Stimulated activated CD4-positive, alpha-beta T cell treated with anti-CD3 and anti-CD28 coated beads, Interleukin-1b, Interleukin-23, amount 100 ng/mL, for 1 hour (primary cell): ENCODE measurements at places on chromosomes 1 and 21.
A peak's percentile ranks its signal among the peaks of the same experiment; 100 is the strongest.

GRCh38 chr1:219797009-219797408, 131.3 kb downstream of the SLC30A10 start:
- no peak for DNase-seq

- no peak for DNase-seq
Observed at GRCh38 chr1:200901796-200902444, 7.2 kb downstream of the INAVA start.

- DNase-seq = no peak
Observed at GRCh38 chr1:4975856-4976255, 321.4 kb downstream of the AJAP1 start.

DNA sequence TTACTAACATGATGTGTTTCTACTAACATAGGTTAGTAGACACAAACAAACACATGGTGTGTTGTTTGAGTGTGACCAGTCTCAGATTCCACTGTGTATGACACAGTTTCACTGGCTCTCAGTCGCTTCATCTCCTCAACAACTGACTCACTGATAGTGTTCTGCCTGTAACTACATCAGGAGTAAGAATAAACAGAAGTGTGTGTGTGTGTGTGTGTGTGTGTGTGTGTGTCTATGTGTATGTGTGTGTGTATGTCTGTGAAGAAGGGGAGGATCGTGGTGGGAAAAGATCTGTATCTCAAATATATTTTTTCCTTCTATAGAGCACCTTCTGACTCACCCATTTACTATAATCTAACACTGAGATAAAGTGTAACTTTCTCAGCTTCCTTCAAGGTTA, 391.0 kb downstream of the PTPRC start:
- no peak for DNase-seq

GRCh38 chr1:7110321-7110720, 325.1 kb downstream of the CAMTA1 start:
- DNase-seq = no peak

DNA sequence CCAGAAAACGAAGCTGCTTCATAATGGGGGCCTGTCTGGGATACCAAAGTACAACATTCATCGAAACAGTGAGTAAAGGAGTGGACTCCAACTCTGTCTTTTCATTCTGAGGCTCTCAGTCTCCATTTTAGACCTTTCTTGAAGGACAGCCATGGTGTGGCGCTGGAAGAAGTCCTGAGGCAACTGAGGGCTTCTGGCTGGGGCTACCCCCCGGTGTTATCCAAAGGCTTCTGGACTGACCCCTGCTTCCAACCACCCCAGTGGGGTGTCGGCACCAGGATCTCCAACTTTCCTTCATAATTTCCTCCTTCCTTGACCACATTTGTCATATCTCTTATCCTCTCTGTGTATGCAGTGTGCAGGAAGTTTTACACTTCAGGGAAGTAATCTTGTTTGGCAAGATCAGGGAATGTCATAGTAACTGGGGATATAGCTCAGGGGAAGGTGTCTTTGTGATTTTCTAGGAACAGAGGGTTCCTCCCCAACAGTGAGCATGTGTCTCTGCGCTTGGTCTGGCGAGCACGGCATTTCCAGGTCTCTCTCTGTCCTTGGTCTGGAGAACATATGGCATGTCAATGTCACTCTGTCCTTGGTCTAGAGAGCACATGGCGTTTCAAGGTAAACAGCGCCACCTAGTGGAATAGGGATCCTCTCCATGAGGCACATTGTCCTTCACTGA, 19.4 kb upstream of the BSDC1 start:
- peak; percentile 64 for DNase-seq

DNA sequence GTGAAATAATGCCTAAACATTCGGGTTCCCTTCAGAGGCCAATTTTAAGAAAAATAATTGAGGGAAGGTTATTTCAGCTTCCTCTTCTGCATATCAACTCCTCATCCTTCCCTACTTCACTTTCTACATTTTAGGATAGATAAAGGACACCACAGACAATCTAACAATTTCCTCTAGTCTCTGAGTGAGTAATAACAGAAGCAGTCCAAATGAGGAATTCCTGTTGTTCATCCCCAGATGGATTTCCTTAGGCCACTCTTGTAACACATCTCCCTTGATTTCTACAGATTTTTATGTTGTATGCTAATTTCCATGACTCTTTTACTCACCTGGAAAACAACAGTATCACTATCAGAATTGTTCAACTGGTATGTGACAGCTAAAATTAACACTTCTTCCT, 87.7 kb upstream of the LYPLAL1 start:
- no peak for DNase-seq

- no peak for DNase-seq
Observed at GRCh38 chr1:111656086-111657017, 36.8 kb downstream of the RAP1A start.

DNA sequence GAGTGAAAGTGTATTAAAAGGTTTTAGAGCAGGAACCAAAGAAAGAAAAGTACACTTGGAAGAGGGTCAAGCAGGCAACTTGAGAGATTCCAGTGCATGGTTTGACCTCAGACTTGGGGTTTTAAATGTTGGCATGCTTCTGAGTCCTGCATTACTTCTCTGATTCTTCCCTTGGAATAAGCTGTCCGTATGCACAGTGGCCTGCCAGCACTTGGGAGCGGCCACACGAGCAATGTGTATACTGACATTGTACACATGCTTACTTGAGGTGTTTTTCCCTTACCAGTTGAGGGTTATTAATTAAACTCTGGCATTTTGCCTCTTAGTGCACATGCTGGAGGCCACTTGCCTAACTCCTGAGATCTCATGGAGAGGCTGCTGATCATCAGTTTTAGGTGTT, 786.6 kb upstream of the RGS18 start:
- DNase-seq = no peak

DNA sequence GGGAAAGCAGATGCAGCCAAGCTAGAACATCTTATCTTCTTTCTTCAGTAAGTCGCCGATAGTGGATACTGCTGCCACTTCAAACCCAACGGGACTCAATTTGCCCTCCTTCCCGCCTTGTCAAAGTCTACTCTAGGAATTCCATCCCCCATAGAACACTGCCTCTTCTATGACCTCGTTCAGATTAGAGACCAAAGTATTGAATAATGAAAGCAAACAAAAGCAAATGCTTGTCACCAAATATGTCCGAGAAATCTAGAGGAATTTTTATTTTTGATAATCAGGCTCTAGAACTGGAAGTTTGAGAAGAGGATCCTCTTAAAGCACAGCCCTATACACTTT, 853 bp upstream of the RRAGC start:
- DNase-seq = no peak

GRCh38 chr1:89065079-89065868, at the start of gene GBP1:
Gene GBP1, minus strand, starts transcription at chr1:89065208. Its CDS starts 1,974 bp downstream, at chr1:89063234.
- DNase-seq = no peak

GRCh38 chr1:203799971-203800370, 4.5 kb downstream of the ZBED6 start:
- no peak for DNase-seq

DNA sequence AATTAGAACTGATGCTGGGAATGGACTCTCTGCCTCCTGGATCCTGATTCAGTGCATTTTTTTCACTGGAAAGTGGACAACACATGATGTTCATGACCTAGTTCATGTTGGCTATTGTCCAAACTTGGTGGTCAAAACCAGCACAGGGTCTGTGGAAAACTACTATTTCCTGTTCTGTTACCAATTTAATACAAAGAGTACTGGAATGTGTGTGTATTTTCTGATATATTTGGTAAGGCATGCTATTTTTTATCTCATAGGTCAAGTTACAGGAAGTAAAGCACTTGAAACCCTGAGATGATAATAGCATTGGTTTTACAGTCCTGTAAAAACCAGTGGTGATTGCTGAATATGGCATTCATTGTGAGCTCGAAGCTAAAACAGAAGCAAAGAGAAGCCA, 89.9 kb downstream of the SGIP1 start:
- no peak for DNase-seq

DNA sequence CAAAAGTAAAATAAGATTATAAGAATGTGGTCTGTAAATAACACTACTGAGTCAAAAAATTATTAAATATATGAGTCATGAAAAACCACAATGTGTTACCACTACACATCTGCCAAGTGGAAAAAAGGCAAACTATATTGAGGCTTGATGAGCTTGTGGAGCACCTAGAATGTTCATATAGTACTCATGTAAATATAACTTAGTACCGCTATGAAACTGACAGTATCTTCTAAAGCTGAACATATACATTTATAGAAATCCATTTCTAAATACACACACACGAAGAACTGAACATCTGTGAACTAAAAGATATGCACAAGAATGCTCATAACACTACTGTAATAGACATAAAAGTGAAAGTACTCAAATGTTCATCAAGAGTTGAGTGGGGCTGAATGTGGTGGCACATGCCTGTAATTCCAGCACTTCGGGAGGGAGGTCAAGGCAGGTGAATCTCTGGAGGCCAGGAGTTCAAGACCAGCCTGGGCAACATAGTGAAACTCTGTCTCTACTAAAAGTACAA, 18.5 kb upstream of the GBP3 start:
- DNase-seq = no peak

- DNase-seq = no peak
Observed at GRCh38 chr21:15293240-15293639, 228.4 kb upstream of the NRIP1 start.

- DNase-seq = no peak
Observed at GRCh38 chr1:22323141-22323845, 128.4 kb upstream of the ZBTB40 start.

GRCh38 chr1:28248273-28249012, 10.9 kb upstream of the SESN2 start:
- peak; percentile 56 for DNase-seq

GRCh38 chr1:226181996-226182714, 4.4 kb downstream of the ACBD3 start:
- no peak for DNase-seq

DNA sequence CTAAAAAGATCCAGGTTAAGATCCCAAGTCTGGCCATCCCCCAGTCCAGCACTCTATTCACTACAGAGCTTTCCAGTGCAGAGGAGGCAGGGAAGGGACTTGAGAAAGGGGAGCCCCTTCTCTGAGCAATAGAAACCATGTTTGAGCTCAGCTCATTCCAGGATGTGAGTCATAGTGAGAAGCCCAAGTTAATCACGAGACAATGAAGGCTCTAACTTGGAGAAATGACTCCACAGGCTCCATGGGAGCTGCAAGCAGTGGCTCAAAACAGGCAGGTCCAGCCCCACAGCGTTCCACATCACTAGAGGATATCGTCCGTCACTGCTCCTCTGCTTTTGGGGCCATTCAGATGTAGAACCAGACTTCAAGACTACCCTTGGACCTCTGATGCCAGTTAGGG, 59.1 kb downstream of the CAMK2N1 start:
- no peak for DNase-seq

GRCh38 chr1:112687785-112688496, 13.5 kb downstream of the MOV10 start:
- no peak for DNase-seq

GRCh38 chr1:19436716-19437476, 48.4 kb downstream of the CAPZB start:
- DNase-seq = no peak

GRCh38 chr1:92832537-92833114, 786 bp downstream of the RPL5 start:
- DNase-seq = no peak

- no peak for DNase-seq
Observed at GRCh38 chr1:201213926-201214325, 23.3 kb downstream of the IGFN1 start.

DNA sequence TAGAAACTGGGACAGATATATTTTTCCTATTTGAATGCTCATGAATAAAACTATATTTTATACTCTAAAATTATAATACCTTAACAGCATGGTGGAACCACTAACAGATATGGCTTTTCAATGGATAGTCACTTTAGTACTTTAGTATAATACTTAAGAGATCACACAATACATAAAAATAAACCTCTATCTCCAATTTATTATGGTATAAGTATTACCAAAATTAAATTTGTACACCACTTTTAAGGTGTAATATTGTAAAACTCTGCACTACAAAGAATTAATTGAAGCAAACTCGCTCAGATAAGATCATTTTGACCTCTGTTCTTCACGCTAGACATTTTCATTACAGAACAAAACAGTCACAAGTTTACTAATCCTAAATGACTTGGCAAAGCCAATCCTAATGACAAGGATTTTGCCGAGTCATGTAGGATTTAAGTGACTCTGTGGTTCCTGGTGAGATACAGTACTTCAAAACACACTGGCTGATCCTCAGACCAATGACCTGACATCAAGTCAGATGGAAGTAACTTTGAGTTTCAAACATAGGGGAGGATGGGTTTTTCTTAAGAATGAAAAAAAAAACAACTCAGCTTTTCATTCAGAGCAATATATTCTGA, 200.6 kb downstream of the SMYD3 start:
- DNase-seq = no peak

GRCh38 chr1:1358433-1359271, at the start of gene MXRA8:
Gene MXRA8, minus strand, starts transcription at chr1:1358555. Its CDS starts 51 bp downstream, at chr1:1358504.
- DNase-seq = no peak

DNA sequence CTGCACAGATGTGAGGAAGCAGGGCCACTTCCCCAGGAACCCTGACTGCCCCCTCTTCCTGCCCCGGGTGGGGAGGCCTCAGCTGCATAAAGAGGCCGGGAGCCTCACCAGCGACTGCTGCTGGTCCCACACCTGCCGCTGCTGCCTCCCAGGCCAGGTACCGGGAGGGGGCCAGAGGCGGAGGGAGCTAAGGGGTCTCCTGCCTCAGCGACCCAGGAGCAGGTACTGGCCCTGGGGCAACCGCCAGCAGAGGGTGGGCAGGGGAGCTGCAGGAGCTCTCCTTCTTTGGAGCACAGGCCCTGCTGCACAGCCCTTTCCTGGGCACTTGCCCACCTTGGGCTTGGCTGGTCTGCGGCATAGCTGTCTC, 6.8 kb downstream of the GJC2 start:
- DNase-seq = no peak

GRCh38 chr1:248821101-248821500, 4.6 kb downstream of the SH3BP5L start:
- DNase-seq = no peak

- DNase-seq = no peak
Observed at GRCh38 chr1:169779970-169780369, 14.7 kb downstream of the METTL18 start.

- DNase-seq = no peak
Observed at GRCh38 chr1:1420654-1421141, 378 bp downstream of the ANKRD65 start.

- no peak for DNase-seq
Observed at GRCh38 chr1:33836911-33837310, 27.0 kb upstream of the HMGB4 start.

- DNase-seq = no peak
Observed at GRCh38 chr1:167476061-167476460, 42.3 kb downstream of the CD247 start.

GRCh38 chr21:36310016-36310415, 10.0 kb upstream of the MORC3 start:
- DNase-seq = no peak
